ENCODE measurements at places on chromosomes 11 and 22.

DNA sequence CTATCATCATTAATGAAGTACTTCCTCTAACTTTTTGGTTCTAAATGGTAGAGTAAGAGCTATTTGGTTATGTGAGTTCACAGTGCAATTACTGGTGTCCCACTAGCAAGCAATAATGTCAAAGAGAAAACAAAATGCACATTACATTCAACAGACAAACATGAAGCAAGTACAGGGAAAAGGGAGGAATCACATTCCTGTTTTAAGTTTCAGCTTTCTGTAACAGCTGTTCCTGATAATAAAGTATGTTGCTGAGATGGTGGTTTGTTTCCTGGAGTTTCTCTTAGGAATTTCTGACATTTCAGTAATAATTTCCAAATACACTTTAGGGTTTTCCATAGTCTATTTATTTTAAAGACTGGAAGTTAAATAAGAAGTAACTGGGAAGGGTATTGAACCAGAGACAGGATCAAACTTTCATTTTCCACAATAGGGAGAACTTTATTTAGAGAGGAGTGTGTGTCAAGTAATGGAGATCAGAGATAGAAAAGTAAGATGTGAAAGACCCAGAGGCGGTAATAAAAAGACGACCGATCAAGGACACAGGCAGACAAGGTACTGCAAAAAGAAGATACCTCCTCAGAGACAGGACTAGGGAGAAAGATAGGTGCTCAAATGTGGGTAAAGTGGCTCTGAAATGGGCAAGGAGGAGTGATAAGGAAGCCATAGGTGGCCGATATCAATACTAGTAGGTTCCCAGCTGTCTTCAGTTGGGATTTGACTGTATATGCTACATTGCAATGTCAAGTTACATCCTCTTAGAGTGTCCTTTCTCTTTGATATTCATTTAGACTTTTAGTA lies 20.8 kb upstream of the CLNS1A start:
- DNase-seq, result no peak

DNA sequence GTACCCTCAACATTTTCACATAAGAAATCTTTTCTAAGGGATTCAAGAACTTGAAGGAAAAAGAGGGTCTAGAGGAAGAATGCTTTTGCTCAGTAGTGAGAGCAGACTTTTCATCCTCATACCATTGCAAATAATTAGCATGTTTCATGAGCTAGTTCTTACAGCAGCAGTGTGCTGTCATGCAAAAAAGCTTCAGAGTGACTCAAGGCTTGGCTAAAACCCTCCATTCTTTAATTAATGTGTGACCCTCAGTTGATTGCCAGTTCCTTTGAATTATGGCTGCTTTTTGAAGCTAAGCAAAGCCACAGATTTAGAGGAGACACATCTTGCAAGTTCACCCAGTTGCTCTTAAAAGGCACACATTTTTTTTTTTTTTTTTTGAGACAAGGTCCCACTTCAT lies 36.6 kb upstream of the PCF11 start:
- DNase-seq, result no peak

DNA sequence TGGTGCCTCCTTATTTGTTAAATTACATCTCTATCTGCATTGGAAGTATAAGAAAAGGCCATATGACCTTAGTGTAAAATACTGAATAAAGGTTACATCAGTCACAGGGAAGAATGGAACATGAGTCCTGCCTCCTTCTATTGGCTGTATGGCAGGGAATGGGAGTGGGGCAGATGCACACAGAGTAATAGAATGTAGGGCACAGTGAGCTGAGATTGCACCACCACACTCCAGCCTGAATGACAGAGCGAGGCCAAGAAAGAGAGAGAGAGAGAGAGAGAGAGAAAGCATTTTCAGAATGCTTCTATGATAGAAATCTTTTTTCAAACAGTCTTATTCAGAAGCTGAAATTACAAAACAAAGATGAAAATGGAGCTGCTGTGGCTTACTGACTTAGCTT lies 58.8 kb downstream of the SLN start:
- no peak for DNase-seq

- DNase-seq, result no peak
Measured at GRCh38 chr11:70810133-70810532, 411.8 kb downstream of the CTTN start.

GRCh38 chr11:65643971-65644370 lies 6.1 kb downstream of the SIPA1 start:
- DNase-seq, result no peak

DNA sequence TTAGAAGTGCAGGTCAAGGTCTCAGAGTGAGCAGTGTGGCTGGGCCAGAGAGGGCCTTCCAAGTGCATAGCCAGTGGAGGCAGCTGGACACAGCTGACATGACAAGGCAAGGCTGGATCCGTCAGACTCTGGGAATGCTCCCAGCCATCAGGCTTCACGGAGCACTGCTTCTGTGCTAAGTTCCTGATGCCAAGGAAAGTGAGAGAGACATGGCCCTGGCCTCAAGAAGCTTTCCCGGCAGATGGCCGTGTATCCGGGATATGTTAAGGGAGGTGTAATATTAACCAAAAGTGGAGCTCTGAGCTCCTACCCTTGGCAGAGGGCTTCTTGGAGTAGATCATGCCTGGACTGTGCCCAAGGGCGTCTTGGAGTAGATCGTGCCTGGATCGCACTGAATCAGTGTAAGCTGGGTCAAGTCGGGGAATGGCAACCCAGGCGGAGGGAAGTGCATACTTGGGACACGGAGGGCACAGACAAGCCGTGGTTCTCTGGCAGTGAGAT lies 7.4 kb upstream of the EFCAB6 start:
- no peak for DNase-seq

- no peak for DNase-seq
Measured at GRCh38 chr22:49753276-49753890, 74.3 kb downstream of the BRD1 start.

GRCh38 chr11:17388609-17389210 lies at the start of gene KCNJ11:
Gene KCNJ11, minus strand, starts transcription at chr11:17388659. Its CDS starts 568 bp downstream, at chr11:17388091.
- DNase-seq, result no peak

GRCh38 chr22:30978304-30978962 lies 9.4 kb downstream of the TUG1 start:
- DNase-seq, result no peak

GRCh38 chr22:36757668-36758211 lies 18.2 kb downstream of the IFT27 start:
- peak; percentile 47 for DNase-seq

Data from stimulated activated CD4-positive, alpha-beta T cell treated with anti-CD3 and anti-CD28 coated beads, TNF-alpha, amount 100 ng/mL, for 1 hour (primary cell).